Heart right ventricle (tissue), 16 donors: ENCODE measurements at places on chromosomes 11 and 22.

DNA sequence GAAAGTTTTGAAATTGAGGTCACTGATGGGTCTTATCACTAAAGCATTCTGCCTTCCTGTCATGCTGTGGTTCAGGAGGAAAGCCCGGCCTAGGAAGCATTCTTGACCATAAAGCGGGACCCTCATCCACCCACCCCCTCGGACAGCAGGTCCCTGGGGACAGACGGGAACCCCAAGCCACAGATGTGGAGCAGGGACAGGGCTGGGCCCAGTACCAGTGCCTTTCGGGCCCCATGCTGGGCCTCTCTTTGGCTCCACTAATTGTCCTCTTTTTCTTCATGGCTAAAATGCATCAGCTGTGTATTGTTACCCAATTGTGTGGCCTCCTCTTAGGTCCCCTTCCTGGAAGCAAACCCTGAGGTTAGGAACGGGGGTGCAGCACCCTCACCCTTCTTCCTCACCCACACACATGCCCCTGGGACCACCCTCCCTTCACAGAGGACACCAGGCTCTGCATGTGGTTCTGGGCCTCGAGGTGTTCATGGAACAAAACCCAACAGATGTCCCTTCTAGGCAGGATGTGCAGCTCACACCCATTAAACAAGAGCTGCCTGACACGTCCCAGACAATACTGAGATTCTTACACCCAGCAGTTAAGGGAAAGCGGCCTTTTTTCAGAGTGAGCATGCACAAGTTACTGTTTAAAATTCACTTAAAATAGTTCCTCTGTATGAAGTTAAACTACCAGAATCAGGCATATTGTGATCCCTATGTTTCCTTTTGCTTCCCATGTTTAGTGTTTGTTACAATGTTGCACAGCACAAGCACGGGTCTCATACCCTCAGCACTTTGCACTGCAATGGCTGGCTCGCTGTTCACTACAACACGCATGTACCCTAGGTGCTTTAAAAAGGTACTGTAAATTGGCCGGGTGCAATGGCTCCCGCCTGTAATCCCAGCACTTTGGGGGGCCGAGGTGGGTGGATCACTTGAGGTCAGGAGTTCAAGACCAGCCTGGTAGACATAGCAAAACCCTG, 807.6 kb downstream of the BRD1 start:
- DNase-seq = no peak

- no peak for DNase-seq
Observed at GRCh38 chr11:59918480-59918879, 19.8 kb upstream of the OOSP1 start.

DNA sequence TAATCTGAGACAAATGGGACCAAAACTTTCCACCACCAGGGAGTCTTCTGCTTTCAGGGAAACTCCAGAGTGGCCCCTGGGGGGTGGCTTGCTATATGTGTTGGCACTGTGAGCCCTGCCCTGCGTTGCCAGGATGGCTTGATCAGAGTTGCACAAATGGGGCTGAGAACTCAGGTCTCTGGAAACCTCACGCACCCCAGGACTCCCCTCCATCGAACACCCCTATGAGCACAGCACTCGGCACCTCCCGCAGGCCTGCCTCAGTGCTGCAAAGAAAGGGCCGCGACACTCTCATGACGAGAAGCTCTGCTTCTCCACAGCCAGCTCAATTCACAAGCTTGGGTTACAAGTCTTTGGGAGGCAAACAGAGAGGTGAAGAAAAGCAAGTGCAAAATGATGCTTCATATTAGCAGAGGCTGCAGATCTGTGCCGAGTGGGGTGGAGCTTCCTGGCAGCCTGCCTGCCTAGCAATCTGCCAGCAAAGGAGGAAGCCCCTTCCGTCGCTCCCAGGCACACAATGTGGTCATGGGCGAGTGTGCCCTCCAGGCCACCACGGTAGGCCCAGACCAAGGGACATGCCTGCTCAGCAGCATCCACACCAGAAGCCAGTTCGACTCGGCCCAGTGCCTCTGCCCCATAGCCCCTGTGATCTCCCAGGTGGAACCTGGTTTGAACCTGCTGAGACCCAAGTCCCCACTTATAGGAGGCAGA, 55.7 kb downstream of the MYH9 start:
- DNase-seq = peak; percentile 76

DNA sequence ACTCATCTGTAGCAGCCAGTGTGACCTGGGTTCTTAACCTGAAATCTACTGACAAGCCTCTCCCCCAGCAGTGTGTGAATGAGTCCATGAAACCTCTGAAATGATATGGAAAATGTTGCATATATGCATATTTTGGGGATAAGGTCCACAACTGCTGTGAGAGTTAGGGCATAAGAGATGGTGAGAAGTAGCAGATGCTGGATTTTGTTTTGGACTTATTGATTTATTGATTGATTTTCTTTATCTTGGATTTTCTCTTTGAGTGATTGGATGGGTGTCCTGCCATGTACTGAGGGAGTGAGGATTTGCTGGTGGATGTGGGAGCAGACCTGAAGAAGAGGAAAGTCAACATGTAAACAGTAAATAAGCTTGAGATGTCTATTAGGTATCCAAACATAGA, 211.4 kb upstream of the SORL1-AS1 start:
- no peak for DNase-seq

DNA sequence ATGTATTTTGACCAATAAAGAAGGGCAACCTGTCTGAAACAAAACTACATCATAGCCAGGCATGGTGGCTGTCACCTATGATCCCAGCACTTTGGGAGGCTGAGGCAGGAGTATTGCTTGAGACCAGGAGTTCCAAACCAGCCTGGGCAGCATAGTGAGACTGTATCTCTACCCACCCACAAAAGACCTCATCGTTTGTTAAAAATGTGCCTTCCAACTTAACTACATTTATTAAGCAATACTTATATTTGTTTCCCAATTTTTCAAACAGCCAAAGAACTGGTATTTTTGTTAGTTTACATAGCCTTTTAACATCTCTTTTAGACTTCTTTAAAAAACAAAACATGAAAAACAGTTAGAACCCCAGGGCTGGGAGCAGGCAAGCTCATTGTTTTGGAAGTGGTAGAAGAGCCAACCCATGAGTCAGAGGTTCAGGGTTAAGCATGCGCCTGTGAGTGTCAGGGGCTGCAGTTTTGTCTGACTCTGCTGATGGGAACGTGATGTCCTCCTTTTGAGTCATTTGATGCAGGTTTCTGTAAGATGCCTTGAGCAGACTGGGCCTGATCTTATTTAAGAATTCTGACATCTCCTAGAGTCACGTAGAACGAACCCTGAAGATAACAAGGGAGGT, 53.9 kb upstream of the CRTAM start:
- DNase-seq = no peak
